Esophagus mucosa (tissue), 1 donor: ENCODE measurements at places on chromosomes 16 and 17. TPM values are rescaled to one million over a fixed set of nuclear protein-coding genes. Genes with fewer than 3 reads are reported as not detected.
A peak's percentile ranks its signal among the peaks of the same experiment; 100 is the strongest.

- ATAC-seq = no peak
Observed at GRCh38 chr16:89761304-89761922, 40.1 kb downstream of the ZNF276 start.

DNA sequence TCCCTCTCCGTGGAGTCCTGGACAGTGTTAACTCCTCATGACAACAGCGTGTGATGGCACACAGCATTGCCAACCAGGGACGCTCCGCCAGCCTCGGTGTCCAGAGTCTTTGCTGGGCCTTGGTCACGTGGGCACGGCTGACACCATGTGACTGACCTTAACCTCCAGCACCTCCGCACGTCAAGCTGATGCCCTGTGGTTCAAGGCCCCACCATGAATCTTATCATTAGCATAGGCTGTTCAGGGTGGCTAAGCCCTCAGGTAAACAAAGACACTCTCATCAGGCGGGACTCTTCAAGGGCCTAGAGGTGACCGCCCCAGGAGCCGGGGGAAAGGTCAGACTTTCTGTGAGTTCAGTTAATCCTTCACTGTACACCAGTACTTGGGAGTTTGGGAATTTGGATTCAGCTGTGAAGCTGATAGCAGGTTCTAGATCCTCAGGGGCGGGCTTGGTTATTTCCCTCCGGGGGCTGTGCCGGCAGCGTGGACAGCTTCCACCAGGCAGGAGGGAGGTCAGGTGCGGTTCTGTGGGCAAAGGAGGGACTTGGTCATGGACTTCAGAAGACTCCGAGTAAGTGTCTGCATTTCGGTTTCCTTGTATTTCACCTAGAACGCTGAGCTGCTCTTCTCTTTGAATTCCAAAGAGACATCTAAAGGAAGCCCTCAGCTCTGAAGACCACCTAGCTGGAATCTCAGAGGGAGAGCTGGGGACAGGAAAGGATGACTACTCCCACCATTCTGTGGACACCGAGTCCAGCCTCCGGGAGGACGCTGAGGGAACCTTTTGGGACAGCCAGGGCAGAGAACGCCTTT lies 195.5 kb upstream of the CIBAR2 start:
- ATAC-seq = no peak

GRCh38 chr16:59201821-59202220 lies 467.7 kb upstream of the GOT2 start:
- ATAC-seq = no peak

- ATAC-seq = no peak
Observed at GRCh38 chr17:19868079-19868395, 301 bp upstream of the ULK2 start.

GRCh38 chr17:75480281-75480680 lies 23.8 kb downstream of the TMEM94 start:
- no peak for ATAC-seq

DNA sequence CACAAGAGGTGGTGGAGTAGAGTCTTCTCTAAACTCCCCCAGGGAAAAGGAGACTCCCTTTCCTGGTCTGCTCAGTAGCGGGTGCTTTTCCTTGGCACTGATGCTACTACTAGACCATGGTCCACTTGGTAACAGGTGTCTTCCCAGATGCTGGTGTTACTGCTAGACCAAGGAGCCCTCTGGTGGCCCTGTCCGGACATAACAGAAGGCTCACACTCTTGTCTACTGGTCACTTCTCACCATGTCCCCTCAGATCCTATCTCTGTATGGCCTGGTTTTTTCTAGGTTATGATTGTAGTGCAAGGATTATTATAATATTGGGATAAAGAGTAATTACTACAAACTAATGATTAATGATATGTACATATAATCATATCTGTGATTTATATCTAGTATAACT lies 49.7 kb upstream of the ARL4D start:
- ATAC-seq = no peak

- ATAC-seq = no peak
Observed at GRCh38 chr16:77569406-77569805, 134.6 kb upstream of the ADAMTS18 start.

DNA sequence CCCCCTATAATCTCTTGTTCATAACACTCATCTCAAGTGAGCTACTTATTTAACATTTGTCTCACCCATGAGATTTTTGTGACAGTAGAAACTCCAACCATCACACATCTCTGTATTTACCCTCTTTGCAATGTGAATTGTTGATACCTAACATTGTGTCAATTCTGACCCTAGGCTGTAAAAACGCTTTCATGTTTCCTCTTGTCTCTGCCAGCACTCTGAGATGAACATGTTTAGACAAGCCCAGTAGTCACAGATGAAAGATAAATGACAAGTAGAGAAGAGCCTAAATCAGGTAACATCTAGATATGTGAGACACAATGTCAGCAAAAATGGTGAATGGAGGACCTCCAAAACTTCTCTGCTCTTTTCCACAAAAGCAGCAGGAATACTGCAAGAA lies 1254.5 kb upstream of the GOT2 start:
- peak; percentile 51 for ATAC-seq

DNA sequence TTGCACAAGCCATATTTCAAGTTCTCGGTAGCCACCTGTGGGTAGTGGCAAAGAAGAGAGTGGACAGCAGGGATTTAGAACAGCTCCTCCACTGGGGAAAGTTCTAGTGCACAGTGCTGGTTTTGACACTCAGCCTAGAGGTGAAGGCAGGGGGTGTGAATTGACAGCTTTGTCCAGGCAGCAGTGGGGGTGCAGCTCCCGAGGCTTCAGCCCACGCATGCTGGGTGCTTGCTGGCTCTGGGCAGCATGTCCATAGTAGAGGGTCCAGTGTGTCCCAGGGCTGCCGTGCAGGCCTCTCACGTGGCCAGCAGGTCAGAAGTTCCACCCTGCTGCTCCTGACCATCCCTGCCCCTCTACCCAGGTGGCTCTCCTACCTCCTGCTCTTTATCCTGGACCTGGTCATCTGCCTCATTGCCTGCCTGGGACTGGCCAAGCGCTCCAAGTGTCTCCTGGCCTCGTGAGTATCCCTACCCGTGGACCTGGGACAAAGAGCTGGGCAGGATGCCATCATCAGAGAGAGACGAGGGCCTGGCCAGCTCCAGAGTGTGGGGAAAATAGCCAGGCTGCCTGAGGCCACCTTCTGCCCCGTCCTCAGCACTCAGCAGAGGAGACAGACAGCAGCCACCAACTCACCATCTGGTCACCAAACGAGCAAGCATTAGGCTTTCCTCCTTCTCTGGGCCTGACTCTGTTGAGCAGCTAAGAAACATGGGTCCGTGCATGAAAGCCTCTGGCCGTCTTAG lies 29.8 kb downstream of the TTYH2 start:
- ATAC-seq = no peak

DNA sequence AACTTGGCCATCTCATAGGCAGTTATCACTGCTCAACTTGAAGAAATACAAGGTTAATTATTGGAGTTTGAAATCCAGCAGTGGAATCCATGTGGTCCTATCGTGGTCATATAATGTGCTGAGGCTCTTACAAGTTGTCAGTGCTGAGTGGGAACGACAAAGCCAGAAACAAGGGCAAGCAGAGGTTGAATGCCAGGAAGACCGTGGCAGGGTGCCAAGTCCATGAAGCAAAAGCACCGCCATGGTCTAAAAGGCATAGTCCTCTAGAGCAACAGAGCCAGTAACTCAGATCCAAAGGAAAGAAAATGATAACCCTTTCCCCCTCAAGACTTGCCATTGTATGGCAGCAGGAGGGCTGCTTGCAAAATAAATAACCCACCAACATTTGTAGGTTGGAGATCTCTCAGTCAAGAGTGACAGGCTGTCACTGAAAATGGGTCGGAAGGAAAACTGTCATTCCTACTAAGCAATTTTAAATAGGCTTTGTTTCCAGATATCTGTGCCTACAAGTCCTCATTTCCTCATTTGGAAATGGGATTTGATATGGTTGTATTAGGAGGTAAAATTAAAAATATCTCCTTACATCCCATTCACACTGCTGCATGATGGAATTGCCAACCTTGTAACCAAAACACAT lies 36.4 kb upstream of the HSBP1 start:
- no peak for ATAC-seq

DNA sequence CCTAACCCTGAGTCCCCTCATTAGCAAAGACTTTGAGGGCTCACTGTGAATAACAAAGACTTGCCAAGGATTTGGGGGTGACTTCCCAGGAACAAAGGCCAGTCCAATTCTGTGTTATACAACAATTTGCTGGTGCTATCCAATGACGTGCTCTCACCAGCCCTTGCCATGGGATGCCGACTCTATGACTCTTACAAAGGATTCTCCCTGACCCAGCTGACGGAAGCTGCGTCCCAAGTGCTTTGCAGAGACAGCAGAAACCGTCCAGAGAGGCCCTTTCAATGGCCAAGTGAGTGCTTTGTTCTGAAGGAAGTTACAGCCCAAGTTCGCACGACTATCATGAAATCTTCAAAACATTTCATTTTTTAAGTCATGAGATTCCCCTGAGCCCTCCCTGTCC lies 345.3 kb upstream of the TNRC6C start:
- no peak for ATAC-seq

Gene EPX
- not detected for total RNA-seq

Gene TPSG1
- 0.24 TPM for total RNA-seq

Gene PRKCB
- 0.76 TPM for total RNA-seq

Gene PHKB
- 47.9 TPM for total RNA-seq

Gene PIGQ
- total RNA-seq = 21.0 TPM
